ENCODE measurements at places on chromosomes 13 and 19.
A peak's percentile ranks its signal among the peaks of the same experiment; 100 is the strongest.

DNA sequence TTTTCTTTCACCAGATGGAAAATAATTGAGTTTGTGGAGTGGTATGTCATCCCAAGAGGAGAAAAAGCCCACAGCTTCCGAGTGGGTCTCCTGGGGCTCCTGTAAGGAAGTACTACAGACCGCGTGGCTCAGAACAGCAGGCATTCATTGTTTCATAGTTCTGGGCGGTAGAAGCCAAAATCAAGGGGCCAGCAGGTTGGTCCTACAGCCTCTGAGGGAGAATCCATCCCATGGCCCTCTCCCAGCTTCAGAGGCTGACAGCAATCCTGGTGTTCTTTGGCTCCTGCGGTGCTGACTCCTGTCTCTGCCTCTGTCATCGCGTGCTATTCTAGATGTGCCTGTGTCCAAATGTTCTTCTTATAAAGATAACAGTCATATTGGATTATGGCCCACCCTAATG is 362.6 kb downstream of the FGF14 start:
- DNase-seq: no peak

DNA sequence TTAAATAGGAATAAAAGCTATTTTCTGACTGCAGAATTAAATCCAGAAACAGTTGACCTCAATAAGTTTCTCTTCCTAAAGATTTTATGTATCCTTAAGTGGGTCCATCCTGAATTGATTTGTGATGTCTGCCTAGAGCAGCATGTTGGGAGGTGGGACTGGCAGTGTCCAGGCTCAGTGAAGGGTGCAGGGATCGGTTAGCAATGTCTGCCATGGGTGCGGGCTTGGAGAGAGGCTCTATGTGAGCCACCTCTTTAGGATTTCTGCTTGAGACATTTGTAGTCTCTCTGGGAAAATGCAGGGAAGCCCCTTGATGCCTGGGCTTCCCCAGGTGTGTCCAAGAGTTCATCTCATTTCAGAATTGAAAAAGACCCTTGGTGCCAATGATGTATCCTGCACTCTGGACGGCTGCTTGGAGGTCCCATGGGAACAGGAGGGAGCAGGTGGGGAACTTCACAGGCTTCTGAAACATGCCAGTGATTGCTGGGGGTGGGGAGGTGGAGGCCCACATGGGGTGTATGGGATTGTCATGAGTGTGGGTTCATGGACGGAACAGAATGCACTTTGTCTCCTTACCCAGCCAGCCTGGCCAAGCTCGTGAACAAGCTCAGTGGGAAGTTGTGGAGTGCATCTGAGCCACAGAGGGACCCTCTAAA is 6.2 kb upstream of the COLGALT1 start:
- DNase-seq: no peak

GRCh38 chr13:94431987-94432386 is 47.5 kb downstream of the DCT start:
- no peak for DNase-seq

DNA sequence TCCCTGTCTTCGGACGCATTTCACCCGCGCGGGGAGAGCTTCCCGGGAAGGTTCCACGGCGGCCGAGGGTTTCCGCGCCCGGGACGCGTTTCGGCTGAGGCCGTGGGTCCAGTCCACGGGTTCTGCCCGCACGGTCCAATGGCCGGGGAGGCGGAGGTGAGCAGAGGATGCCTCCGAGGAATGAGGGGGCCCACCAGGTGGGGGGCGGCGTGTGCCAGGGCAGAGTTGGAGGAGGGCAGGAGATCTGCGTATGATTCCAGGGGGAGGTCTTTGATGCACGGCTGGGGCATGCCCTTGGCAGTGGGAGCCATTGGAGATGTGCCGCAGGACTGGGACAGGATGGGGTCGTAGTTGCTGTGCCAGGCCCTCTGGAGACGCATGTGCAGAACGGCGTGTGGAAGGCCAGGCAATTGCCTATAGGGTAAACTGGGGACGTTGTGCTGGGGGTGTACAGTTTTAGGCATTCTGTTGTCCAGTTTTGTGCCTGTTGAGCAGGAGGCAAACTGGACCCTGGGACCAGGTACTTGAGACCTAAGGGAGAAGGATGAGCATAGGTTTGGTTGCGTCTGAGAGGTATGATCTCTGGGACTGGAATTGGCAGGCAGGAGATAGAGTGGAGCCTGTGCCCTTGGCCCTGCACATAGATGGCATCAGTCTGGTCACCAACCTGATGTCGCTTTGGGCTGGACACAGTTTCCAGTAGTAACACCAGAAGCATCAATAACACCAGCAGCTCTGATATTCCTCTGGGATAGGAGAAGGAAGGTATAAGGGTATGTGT is 751 bp downstream of the ZNF584 start:
- no peak for DNase-seq

- DNase-seq: peak; percentile 78
These were observed 136.8 kb downstream of the MIPEP start for GRCh38 chr13:23752111-23753001.

DNA sequence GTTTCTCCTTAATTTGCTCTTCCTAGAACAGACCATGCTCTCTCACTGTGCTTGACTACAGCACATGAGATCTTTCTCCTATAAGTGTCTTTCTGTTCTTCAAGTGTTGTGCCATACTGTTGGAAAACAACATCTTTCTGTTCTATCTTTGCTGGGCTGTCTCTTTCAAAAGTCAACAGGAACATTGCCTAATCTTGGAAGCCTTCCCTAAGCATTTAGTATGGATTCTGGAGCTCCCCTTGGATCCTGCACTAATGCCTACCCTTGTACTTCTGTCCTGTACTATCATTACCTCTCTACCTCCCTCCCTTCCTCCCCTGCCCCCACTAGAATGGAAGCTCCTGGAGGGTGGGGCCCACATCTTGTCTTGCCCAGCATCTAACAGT is 26.8 kb downstream of the STARD13 start:
- no peak for DNase-seq

DNA sequence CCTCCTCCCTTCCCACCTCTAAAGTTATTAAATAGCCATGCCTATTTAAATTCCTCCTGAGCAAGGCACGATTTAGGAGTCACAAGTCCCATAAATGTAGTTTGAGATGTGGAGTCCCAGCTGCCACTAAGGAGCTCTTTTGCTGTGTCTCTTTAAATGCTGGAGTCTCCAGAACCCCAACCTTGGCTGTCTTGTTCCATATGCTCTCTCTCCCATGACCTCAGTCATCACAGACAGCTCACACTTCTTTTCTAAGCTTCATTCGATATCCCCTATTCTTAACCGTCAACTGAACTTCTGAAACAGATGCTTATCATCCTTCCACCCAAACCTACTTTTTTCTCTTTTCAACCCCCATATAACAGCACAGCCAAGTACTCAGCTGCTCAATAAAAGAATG is 197.1 kb downstream of the VWA8 start:
- DNase-seq: no peak

- no peak for DNase-seq
These were observed 343.8 kb downstream of the RBM26 start for GRCh38 chr13:79062291-79062690.

- DNase-seq: no peak
These were observed 48.8 kb upstream of the INTS6 start for GRCh38 chr13:51501592-51502152.

DNA sequence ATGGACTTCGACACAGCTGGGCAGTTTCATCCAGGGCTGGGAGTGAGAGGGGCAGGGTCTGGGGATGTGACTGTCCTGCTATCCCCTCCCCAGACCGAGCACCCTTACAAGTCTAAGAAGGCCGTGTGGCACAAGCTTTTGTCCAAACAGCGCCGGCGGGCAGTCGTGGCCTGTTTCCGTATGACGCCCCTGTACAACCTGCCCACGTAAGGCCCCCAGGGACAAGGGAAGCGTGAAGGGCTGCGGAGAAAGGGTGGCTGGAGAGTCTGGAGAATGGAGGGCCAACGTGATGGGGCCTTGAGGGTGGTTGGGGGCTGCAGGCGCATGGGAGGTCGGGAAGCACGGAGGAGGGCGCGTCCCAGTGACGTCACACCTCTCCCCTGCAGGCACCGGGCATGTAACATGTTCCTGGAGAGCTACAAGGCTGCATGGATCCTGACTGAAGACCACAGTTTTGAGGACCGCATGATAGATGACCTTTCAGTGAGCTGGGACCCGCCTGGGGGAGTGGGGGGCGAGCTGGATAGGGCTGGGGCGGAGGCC is 89.5 kb downstream of the MAP4K1 start:
- DNase-seq: no peak

DNA sequence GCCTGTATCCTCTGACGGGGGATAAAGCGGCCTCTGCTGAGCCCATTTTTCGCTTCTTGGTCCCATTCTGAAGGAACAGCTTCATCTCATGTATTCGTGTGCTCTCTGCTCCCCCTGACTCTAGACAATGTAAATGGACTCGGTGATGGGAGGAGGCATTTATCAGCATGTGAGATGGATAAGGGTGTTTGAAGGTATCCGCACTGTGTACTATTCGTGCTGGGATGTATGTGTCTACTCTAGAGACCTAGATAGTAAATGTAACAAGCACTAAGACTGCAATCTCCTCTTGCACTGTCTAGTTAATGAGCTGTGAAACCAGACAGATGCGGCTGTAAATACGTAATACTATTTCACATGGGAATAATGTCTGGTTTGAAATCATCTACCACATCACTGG is 134.6 kb upstream of the ARGLU1 start:
- DNase-seq: no peak

GRCh38 chr13:107678075-107678689 is 537.2 kb downstream of the LIG4 start:
- DNase-seq: no peak

GRCh38 chr19:8045872-8046568 is 6.5 kb upstream of the CCL25 start:
- DNase-seq: no peak

GRCh38 chr19:49937750-49938381 is 8.6 kb upstream of the NUP62 start:
- peak; percentile 82 for DNase-seq

DNA sequence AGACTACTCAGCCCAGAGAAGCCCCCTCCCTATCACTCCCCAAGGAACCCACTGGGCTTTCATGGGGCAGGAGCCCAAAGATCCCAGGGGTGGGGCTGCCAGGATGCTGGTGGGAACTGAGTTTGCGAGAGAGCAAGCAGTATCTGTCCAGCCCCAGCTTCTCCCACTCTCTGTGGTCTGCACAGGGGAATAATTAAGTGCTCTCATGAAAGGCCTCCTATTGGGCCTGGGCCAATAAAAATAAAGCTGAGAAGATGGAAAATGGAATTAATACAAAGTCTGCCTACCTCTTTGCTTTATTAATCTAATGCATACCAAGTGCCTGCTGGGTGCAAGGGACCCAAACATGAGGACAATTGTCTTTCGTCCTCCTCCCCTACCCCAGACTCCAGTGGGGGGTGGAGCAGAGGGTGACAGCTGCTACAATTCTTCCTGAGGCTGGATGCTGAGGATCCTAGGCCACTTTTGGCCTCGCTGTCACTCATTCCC is 5.4 kb downstream of the DDX39A start:
- DNase-seq: no peak

- DNase-seq: no peak
These were observed 1497.0 kb downstream of the PCDH9 start for GRCh38 chr13:65733110-65733509.

All from activated CD4-positive, alpha-beta T cell treated with anti-CD3 and anti-CD28 coated beads, Interleukin-2, Interleukin-4, amounts not matched to agents 100 ng/mL and 50 ng/mL, durations not matched to agents 16 hours and 8 hours (primary cell).